ENCODE measurements at places on chromosomes 7 and 10.

DNA sequence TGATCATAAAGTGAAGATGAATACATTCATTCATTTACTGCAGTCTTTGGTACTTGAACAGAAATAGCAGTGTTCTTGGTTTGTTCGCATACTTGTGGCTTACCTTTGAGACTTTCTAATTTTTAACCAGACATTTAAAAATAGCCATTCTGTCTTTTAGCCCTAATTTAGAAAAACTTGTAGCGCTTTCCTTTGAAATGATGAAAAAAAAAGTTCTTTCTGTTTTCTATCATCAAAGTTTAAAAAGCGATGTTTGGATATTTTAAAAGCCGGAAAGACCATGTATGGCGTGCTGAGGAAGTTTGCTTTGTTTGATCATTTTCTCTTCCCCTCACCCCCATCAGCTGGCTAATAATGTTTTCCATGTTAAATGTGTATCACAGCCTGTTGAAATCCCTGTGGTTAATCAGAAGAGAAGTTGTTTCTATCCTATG, 116.3 kb downstream of the CUX1 start:
- no peak for DNase-seq

GRCh38 chr10:11036424-11037011, 18.8 kb downstream of the CELF2 start:
- DNase-seq = peak; percentile 17

GRCh38 chr7:50985096-50985495, 202.4 kb upstream of the GRB10 start:
- no peak for DNase-seq

- DNase-seq = no peak
Observed at GRCh38 chr7:120169996-120170783, 102.8 kb upstream of the KCND2 start.

GRCh38 chr10:129441372-129442009, 25.6 kb upstream of the MGMT start:
- DNase-seq = no peak

DNA sequence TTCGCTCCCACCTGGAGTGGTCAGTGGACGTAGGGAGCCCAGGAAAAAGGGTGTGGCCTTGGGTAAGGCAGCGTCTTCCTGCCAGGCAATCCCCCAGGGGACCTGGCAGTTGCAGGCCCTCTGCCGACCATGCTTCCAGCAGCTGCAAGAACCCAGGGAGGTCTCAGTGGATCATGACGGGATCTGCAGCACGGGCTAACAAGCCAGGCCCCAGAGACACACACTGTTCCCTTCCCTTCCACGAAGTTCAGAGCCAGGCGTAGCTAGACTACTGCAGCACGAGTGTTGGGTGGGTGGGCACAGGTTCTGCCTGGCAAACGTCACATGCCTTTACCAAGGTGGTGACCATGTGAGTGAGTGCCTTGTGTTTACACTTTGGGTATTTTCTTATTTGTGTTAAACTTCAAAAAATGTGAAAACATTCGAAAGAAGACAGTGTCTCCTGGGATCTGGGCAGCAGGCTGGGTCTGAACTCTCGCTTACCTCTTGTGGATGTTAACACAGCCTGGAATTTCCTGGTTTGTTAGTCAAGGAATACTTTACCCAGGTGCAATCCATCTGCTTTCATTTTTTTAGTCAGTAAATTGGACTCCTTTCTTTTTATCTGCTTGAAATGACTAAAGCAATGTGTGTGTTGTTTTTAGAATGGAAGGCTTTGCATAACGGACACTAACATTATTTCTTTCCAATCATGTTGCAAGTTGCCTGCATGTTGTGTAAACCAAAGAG, 48.2 kb upstream of the VIPR2 start:
- DNase-seq = no peak

- DNase-seq = no peak
Observed at GRCh38 chr7:127927348-127927696, 103.9 kb downstream of the LRRC4 start.

- DNase-seq = no peak
Observed at GRCh38 chr7:116512520-116513188, 12.2 kb upstream of the CAV1 start.

- peak; percentile 50 for DNase-seq
Observed at GRCh38 chr7:139776486-139777132, 1.2 kb downstream of the HIPK2 start.

- peak; percentile 58 for DNase-seq
Observed at GRCh38 chr7:106075937-106076336, 36.2 kb downstream of the SYPL1 start.

DNA sequence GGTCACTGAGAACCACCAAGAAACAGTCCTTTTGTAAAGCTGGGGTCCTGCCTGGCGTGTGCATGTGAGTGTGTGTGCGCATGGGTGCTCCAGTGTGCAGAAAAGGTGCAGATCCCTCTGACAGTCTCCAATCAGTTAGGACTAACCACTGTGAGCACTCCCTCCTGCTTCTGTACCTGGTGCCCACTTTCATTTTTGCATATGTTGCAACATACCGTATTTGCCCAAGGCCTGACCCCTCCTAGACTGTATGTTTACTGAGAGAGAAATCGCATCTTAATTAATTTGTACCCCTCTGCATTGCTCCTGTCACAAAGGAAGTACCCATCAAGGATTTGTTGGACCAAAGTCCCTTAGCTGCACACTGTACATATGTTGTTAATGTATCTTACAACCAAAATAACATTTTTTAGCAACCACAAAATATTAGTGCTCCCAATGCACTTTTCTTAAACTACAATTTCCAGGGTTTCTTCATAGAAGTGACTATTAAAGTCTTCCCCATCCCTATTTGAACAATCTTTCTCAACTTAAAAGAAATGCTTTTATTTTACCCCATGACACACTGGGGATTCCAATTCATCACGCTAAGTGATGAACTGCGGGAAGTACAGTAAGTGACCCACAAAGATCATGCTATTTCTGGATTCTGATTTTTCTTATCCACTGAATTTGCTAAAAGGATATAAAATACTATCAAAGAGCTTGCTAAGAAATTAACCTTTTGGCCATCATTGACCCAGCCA, 16.6 kb downstream of the PAXIP1 start:
- DNase-seq = no peak

DNA sequence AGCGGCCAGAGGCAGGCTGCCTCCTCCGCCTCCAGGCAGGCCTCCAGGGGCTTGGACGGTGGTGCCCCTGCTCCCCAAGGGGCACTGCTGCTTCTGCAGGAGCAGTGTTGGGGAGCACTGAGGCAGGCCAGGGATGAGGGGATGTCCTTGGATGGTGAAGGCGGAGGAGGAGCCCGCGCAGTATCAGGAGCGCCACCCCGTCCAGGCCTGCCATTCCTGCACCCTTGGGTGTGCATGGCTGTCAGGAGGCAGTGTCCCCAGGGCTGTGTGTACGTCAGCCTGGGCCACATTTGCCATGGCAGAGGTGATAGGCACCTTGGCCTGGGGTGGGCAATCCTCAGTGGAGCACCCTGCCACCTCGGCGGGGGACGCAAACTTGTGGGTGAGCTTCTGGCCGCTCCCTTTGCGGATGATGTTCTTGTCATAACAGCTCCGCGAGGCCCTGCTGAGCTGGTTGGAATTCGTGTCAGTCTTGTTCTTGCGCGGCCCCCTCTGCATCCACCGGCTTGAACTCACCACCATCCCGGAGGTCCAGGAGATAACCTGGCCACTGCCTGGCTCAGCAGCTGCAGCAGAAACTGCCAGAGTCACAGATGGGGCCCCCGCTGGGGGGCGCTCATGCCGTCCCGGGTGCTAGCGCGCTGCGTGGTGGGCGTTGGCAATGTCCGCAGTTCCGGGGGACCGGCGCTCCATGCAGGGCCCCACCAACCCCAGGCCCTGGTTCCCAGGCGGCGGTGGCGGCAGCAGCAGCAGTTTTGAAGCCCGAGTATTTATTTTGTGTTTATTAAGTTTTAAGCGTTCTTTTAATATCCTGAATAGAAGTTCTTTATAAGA, 182.3 kb upstream of the ADCY1 start:
- DNase-seq = no peak

DNA sequence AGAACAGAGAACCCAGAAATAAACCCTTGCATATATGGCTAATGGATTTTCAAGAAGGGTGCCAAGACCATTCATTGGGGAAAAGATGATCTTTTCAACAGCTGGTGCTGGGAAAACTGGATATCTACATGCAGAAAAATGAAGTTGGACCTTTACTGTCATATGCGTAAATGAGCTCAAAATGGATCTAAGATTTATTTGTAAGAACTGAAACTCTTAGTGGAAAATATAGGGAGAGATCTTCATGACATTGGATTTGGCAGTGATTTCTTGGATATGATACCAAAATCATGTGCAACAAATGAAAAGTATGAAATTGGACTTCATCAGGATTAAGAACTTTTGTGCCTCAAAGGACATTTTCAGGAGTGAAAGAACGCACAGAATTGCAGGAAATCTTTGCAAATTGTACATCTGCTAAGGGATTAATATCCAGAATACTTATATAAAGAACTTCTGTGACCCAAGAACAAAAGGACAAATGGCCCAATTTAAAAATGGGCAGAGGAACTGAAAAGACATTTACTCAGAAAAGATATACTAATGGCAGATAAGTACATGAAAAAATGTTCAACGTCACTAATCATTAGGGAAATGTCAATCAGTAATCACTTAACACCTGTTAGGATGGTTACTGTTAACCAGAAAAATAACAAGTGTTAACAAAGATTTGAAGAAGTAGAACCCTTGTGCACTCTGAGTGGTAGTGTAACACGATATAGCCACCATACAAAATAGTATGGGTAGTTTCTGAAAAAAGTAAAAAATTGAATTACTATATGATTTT, 6.1 kb downstream of the DBF4 start:
- no peak for DNase-seq

GRCh38 chr10:57905861-57906260, 361.8 kb downstream of the IPMK start:
- DNase-seq = no peak

DNA sequence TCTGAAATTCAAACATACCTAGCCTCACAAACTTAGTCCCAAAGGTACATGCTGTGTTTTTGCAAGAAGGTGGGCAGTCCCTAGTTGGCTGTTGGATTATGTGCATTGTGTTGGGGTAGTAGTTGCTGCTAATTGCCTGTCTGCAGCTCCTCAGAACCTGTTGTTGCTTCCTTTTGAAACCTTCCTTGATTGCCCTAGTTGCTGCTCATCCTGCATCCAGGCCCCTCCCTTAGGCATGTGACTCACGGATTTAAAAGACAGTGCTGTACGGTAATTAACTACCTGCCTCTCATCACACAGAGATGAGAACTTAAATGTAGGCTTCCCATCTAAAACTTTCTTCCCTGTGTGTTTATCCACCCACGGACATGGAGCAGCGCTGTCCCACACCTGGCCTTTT, 67.7 kb downstream of the BMPR1A start:
- DNase-seq = no peak

DNA sequence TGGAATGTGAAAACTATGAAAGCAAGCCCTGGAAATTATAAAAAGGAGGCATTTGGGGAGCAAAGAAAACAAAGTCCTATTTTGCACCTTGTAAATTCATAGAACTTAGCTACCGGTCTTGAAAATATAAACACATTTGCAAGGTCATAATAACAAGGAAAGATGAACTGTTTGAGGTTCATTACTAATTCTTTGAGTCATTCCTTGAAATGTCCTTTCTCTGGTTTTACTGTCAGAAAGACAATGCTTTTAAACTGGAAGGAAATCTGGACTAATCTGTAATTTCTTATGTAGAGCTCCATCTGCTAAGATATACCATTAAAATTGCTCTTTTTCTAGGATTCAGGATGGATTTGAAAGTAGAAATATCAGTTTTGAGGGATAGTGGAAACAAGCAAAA, 1.4 kb downstream of the ERLIN1 start:
- DNase-seq = no peak

DNA sequence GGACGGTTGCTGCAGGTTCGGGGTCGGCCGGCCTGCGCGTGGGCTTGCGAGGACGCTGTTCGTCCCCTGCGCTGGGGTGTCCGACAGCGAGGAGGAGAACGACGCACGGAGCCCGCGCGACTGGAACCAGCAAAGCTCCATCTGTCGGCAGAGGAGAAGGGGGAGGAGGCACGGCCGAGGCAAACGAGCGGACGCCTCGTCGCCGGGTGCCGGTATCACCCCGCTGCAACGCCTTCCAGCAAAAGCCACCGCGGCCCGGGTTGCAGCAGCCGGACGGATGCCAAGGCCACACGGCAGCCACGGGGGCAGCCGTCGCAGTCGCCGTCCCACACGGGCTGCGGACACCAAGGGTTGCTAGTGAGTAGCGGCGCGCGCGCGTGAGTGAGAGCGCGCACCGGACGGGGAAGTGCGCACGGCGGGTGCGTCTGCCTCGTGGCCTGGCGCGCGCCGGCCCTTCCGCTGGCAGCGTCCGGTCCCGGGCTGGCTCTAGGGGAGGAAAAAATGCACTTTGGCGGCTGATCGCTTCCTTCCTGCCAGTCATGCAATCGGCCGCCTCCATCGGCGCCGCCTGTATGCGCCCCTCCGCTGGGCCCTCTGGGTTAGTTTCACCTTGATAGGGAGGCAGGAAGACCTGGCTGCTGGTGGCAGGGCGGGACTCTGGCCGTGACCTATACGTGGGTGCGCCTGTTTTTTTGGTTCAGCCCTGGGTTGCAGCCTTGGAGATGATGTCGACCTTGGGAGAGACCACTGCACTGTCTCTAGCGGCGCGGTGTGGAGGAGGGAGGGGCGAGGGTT, 434 bp downstream of the STAMBPL1 start:
- peak; percentile 57 for DNase-seq

- DNase-seq = no peak
Observed at GRCh38 chr10:43049081-43049551, 27.8 kb upstream of the RET start.

GRCh38 chr7:116692401-116693308, 20.7 kb downstream of the MET start:
- no peak for DNase-seq

GRCh38 chr10:100506596-100507356, 12.9 kb downstream of the SEC31B start:
- DNase-seq = no peak

DNA sequence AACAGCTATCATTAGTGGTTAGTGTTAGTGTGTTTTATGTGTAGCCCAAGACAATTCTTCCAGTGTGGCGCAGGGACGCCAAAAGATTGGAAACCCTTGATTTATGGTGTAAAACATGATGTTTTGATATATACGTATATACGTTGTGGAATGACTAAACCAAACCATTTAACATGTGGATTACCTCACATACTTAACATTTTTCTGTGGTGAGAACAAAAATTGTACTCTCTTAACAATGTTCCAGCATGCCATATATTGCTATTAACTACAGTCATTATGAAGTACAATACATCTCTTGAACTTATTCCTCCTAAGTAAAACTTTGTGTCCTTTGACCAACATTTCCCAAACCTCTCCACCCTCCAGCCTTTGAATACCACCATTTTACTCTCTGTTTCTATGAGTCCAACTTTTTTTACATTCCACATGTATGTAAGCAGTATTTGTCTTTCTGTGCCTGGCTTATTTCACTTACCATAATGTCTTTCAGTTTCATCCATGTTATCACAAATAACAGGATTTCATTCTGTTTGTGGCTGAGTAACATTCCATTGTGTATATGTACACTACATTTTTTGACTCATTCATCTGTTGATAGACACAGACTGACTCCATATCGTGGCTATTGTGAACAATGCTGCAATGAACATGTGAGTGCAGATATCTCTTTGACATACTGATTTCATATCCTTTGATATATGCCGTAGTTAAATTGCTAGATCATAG, 42.2 kb upstream of the MAGI2 start:
- no peak for DNase-seq

Measured in NCI-H345 (cell line).